ENCODE measurements at places on chromosomes 7 and 10.

DNA sequence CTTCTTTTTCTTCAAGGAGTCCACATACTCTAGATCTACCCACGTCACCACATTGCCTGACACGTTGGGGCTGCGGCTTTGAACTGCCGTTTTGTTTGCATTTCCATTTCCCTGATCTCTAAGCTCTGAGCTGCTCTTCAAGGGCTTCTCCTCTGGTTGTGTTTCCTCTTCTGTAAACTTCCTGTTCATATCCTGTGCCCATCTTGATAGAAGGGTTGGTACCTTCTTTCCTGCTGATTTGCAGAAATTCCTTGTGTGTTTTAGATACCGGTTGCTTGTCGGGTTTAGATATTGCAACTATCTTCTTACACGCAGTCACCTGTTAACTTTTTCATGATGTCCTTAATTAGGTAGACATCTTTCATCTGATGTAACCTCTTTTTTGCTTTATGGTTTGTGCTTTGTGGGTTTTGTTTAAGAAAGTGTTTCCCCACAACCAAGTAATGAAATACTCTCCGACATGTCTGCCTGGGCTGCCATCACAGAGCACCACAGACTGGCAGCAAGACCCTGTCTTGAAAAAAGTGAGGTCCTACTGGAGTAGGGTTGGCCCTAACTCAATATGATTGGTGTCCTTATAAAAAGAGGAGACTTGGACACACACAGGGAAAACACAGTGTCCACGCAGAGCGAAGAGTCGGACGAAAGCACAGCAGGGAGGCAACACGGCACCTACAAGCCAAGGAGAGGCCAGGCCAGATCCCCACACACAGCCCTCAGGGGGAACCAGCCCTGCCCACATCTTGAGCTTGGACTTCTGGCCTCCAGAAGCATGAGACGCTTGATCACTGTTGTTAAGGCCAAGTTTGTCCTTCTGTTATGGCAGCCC is 99.1 kb upstream of the PDGFA start:
- no peak for DNase-seq

- DNase-seq, result no peak
These were observed 1.6 kb downstream of the ZRANB1 start for GRCh38 chr10:124943301-124944092.

DNA sequence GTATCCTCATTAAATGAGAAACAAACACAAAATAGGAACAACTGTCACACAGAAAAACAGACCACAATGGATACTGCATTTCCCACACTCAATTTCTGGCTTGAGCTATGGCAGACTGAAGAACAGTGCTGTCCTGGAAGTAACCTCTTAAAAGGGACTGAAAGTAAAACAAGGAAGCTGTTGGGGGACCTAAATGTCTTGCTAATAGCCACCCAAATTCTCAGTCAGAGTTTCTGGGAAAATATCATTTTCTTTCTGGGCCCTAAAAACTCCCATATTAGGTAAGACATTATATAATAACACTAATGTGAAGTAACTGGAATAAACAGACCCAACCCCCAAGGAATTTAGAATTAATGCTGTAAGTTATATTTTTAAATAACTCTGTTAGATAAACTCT is 80.9 kb upstream of the TFEC start:
- no peak for DNase-seq

- no peak for DNase-seq
These were observed 436.7 kb downstream of the IPMK start for GRCh38 chr10:57830877-57831560.

- no peak for DNase-seq
These were observed 67.5 kb downstream of the ATXN7L1 start for GRCh38 chr7:105808703-105809590.

DNA sequence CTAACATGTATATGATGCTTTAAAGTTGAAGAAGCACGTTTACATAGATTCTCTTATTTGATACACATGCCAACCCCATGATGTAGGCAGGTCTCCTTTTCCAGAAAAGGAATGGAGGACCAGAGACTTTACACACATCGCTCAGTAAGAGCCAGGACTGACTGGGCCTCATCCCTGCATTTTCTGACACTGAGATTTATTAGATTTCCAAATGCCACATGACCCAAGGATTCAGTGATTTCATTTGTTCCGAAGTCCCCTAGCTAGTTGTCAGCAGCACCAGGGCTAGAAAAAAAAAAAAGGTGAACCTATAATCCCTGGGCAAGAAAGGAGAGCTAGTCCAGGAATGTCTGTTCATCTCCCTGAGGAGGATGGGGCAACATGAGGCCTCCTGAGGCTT is 143.3 kb upstream of the AGK start:
- no peak for DNase-seq

DNA sequence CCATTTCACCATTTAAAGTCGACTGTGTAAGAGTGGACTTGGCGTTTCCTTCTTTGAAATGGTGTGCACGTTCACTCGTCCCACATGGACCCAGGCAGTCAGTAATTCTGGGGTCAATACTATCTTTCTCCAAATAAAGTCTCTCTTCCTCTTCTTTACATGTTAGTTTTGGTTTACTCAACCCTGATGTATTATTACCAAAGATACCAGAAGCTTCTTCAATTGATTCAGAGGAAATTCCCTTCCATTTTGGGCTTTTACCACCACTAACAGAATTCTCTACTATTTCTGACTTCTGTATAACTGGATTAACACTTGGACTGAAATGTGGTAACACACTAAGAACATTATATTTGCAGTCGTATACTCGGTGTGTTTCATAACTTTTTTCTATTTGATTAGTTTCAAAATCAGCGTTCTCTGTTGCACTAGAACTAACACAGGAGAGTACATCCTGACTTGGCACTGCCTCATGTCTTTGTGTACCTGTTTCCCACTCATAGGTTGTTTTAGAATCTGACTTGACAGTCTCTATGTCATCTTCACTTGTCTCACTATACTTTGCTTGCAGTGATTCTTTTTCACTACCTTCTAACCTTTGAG is 60.8 kb downstream of the LARP4B start:
- DNase-seq, result no peak

- DNase-seq, result no peak
These were observed 480.5 kb upstream of the ZMIZ1 start for GRCh38 chr10:78588194-78588811.

DNA sequence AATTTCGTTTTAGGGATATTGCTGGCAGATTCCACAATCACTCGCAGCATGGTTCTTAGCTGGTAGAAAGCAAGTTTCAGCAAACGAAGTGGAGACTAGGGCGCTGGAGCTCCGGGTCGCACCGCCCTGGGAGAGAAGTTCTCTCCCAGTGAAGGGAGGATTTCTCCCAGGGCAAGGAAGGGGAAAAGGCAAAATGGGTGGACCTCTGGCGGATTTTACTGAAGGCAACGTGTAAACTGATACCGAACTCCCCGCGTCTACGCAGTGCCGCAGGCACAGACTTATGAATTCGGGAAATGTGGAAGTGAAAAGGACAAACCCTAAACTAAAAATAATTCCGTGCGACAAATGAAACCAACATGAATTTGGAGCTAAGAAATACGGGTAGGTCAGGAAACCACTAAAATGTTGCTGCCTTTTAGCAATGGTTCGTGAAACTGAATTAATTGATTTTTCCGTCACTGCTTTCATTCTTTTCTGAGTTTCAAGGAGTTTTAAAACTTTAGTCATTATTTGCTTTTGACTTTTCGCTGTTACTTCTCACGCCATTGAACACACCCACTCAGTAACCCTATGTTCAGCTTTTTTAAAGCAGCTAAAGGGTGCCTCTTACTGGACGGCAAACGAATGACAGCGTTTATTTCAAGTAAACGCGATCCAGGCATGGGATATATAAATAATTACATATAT is at the start of gene MYOF:
Gene MYOF, minus strand, starts transcription at position 190 of the 690 bp plus-strand sequence. Its CDS starts 140 bp downstream, at position 50.
- DNase-seq, result peak; percentile 43

- no peak for DNase-seq
These were observed 28.1 kb upstream of the SLC29A3 start for GRCh38 chr10:71290806-71291527.

GRCh38 chr10:80333983-80334382 is 22.6 kb downstream of the DYDC1 start:
- DNase-seq, result no peak

DNA sequence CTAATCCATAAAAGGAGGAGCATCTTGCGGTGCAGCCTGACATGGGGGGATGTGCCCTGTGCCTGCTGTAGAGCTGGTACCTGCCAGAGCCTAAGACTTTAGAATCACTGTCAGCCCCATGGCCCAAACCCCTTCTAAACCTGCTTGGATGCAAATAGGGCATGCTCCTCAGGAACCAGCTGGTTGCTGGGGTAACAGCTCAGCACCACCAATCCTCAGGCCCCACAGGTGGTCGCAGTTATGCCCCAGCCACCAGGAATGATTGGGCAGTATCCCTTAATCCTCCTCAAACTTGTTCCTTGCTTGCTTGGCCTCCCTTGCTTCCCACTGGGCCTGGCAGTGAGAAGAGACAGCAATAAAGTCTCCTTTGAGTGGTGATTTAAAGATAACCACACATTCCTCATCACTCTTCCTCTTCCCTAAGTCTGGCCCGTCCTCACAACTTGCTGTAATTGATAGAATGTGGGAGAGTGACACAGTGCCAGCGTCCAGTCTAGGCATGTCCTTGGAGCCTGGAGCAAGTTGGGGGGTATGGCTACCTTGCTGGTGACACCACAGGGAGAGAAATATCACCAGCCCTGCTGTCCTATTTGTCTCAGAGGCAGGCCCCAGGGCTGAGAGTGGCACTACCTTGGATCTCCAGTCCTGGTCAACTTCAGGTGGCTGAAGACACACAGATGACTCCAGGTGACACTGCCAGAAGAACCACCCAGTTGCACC is 43.0 kb downstream of the VSTM4 start:
- no peak for DNase-seq

- peak; percentile 8 for DNase-seq
These were observed 44.4 kb downstream of the MYPN start for GRCh38 chr10:68153473-68154210.

GRCh38 chr7:94236960-94237359 is 157.7 kb upstream of the COL1A2 start:
- no peak for DNase-seq

DNA sequence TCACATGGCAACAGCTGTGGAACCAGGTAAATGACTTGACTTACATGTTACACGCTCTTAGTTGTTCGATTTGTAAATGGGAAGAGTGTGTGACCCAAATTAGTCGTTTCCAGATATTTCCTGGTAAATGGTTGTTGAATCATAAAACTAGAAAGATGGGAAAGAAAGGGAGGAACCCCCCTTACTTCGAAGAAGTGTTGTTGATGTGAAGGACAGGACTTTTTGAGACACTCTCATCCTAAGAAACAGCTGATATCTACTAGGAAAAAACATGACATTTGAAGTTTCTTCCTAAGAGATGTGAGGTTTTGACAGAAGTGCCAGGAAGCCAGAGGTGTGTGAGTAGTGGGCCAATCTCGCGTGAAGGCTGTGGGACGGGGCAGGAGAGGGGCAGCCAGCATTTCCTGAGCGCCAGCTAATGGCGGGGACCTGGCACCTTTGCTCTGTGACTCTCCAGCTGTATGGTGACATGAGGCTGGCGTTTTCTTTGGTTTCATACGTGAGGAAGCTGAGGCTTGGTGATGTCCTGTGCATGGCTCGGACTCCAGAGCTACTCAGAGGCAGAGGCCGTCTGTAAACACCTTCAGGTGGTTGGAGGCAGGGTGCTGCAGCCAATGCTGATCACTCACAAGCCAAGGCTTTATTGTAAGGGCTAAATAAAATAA is 53.7 kb downstream of the IKZF1 start:
- peak; percentile 29 for DNase-seq

DNA sequence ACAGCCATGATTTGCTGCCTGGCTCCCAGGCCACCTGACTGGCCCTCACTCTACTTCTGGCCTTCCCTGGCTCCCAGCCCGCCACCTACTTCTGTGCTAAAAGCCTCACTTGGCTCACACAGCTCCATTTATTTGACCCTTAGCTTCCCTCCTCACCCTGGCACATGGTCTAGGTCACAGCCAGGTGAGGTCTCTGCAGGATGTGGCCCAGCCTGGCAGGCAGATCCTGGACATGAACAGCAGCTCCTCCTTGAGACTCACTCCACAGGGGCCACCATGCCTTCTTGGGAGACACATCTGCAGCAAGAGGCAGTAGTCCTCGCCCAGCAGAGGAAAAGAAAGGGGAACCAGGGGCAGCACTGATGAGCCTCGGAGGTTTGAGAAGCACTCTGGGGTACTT is 64.6 kb downstream of the GRID1 start:
- DNase-seq, result no peak

DNA sequence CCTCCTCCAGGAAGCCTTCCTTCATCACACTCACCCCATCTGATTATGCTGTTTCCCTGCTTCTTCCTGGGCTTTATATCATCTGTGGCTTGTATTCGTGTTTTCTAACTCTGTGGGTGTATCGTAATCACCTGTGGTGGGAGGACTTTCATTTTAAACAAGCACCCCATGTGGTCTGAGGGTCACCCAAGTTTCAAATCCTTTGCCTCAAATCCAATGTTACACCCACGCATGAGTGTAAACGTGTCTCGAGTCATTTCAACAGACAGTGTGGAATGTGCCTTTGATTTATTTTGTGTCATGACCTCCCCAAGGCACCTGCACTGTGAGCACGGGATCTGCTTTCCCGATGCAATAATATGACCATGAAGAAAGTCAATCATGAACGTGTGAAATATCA is 17.5 kb upstream of the LYZL2 start:
- no peak for DNase-seq

- DNase-seq, result no peak
These were observed 3.1 kb downstream of the CPA1 start for GRCh38 chr7:130383187-130383980.

DNA sequence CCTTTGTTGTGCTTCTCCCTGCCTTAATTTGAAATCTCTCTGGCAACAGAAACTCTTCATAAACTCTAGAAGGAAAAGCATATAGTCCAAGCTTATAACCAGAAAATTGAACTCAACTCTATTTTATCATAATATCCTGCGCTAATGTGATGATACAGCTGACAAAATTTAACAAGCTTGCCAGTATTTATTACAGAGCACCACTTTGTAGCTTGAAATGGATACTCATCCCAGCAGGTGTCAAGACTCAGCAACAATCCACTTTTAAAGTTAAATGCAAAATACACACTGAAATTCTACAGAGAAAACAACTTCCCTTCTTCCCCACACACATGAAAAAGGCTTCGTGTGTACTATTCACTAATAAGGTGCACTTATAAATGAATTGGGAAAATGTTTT is 228.9 kb downstream of the AGMO start:
- DNase-seq, result no peak

- no peak for DNase-seq
These were observed 1.5 kb downstream of the MLLT10 start for GRCh38 chr10:21535494-21535965.

DNA sequence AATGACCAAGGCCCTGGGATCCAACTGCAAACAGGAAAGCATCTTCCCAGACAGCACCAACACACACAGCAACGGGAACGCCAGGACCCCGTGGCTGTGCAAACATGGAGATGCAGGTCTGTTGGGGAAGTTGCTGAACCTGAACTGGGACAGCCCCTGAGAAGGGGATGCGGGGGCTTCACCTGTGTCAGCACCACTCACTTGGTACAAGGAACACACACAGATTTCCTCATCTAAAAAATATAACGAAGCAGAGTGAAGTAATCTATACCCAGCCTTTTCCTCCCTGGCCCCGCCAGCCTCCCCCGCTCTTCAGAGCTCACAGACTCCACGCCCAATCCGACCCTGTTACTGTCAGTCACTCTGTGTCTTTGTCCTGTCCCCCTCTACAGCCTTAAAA is 93.0 kb downstream of the PTPRN2 start:
- DNase-seq, result no peak

GRCh38 chr7:55594414-55594813 is 22.1 kb upstream of the VOPP1 start:
- DNase-seq, result no peak
